Stimulated activated naive CD8-positive, alpha-beta T cell treated with anti-CD3 and anti-CD28 coated beads, Interleukin-15, amount 100 ng/mL, for 72 hours (primary cell): ENCODE measurements at places on chromosomes 4 and X.
A peak's percentile ranks its signal among the peaks of the same experiment; 100 is the strongest.

- DNase-seq: no peak
Observed at GRCh38 chr4:167606551-167606950, 372.3 kb upstream of the SPOCK3 start.

DNA sequence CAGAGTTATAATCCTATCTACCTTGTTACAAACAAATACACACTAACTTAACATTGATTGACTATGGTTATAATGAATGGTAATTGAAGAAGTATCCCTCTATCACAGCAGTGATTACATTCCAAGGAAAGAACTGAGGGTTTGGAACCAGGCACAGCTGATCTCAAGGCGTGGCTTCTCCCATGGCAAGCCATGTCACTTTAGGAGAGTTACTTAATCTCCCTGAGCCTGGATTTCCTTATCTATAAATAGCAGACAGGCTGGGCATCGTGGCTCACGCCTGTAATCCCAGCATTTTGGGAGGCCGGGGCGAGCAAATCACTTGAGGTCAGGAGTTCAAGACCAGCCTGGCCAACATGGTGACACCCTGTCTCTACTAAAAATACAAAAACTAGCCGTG, 25.6 kb downstream of the SORBS2 start:
- DNase-seq: no peak

DNA sequence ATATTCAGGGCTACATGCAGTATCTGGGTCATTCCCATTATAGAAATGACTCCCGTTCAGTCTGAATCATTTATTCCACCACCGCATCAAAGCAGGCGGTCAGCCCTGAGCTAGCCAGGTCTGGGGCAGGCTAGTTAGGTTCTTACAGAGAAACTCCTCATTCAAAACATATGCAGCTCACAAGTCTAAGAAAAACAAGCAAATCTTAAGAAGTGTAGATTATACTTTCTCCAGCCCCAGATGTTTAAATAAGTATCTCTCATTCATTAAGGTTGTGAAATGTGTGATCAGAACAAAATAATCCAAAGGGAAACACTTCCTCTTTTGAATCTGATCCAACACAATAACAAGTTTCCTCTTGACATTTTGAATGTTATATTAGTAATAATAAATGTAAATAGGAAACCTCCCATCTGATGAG, 441.9 kb downstream of the INPP4B start:
- peak; percentile 82 for DNase-seq

DNA sequence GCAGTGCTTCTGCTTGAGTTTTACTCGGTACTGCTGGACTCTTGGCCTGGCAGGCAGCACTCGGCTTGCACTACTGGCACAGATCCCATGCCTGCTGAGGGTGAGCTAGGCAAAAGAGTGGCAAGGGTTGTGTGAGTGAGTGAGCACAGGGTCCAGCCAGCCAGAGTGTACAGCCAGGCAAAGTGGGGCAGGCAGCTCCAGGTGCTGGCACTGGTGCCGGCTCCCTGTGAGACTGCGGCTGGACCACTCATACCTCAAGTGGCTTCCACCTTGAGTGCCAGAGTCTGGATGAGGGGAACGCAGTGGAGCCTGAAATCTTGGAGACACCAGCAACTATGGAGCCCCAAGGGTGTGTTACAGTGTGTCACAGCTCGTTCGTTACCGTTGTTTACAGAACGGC, 1451.9 kb upstream of the AGA start:
- DNase-seq: no peak
